Cardiac fibroblast (primary cell): ENCODE measurements at places on chromosomes 3 and 15.

GRCh38 chr3:134860141-134860540 is 65.1 kb downstream of the EPHB1 start:
- DNase-seq: no peak

GRCh38 chr15:76347482-76348055 is 11.0 kb downstream of the ISL2 start:
- DNase-seq: no peak

GRCh38 chr3:45611628-45612081 is 17.1 kb downstream of the LIMD1 start:
- no peak for DNase-seq

DNA sequence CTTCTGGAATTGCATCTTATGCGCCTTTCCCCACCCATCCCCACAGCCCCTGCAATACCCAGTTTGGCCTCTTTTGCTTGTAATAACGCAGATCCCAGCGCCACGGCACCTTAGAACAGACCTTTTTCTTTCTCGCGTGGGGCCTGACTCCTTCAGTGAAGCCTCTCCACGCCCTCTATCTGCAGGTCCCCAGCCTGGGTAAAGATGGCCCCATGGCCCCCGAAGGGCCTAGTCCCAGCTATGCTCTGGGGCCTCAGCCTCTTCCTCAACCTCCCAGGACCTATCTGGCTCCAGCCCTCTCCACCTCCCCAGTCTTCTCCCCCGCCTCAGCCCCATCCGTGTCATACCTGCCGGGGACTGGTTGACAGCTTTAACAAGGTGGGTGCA is 594 bp downstream of the CRELD1 start:
- DNase-seq: no peak

GRCh38 chr3:190092250-190092649 is 28.4 kb downstream of the P3H2 start:
- peak; percentile 76 for DNase-seq

DNA sequence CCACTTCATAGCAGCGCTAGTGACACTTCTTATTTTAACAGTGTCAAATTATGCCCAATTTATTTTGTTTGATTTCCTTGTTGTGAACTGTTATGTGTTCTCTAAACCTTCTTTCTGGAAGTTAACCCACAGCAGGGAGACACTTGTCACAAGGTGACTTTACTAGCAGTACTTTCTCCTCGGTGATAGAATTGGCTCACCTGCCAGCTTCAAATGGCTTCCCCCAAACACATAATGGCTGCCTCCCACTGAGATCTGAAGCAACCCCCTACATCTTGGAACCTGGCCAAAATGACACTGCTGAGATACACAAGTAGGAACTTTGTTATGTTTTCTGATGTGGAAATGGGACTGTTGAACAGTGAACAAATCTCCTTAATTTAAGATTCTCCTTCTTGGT is 238.8 kb upstream of the DPH6 start:
- peak; percentile 6 for DNase-seq

DNA sequence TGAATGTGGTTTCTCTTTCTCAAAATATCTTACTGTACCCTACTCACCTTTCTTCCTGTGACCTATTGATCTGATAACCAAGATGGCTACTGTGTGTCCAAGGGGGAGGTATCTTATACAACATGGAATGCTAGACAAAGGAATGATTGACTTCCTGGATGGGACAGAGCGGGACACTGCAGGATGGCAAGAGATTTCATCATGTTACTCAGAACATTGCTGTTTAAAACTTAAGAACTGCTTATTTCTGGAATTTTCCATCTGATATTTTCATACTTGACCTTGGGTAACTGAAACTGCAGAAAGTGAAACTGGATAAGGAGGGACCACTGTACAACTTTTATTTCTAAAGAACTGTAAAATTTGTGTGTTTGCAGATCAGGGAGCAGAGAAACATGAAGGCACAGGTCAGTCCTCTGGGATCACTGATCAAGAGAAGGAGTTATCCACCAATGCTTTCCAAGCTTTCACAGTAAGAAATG is 18.5 kb downstream of the CNOT10 start:
- DNase-seq: peak; percentile 18

DNA sequence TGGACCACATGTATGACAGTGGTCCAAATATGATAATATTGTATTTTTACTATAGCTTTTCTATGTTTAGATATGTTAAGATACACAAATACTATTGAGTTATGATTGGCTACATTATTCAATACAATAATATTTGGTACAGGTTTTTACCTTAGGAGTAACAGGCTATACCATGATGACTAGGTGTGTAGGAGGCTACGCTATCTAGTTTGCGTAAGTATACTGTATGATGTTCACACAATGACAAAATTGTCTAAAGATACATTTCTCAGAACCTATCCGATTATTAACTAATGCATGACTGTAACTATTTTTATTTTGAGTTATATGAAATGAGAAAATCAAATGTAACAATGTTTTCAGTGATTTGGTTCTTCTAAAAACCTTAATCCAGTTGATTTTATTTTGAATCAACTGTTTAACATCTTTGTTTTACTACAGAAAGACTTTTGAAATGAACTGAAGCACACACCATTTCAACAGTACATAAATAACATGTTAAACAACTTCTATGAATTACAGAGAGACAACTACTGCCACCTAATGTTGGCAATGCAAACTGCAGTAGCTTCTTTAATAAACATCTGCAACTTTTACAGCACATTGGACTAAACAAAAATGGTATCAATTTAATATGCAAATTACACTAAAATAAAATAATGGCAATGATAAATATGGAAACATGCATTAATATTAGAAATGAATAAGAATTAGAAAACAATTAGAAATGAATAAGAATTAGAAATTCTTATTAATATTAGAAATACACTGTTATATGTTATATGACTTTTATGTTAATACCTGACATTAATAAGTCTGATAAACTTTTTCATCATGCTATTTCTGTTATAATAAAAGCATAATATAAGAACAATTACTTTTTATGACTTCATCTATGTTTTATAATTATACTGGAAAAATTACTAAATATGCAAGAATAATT is 255.7 kb downstream of the MBNL1 start:
- DNase-seq: peak; percentile 77

- no peak for DNase-seq
Observed at GRCh38 chr3:167739190-167739810, 3.8 kb downstream of the SERPINI1 start.

- DNase-seq: peak; percentile 83
Observed at GRCh38 chr3:42148982-42149432, 57.9 kb downstream of the TRAK1 start.

GRCh38 chr3:33636125-33636850 is 81.8 kb downstream of the CLASP2 start:
- DNase-seq: peak; percentile 86

DNA sequence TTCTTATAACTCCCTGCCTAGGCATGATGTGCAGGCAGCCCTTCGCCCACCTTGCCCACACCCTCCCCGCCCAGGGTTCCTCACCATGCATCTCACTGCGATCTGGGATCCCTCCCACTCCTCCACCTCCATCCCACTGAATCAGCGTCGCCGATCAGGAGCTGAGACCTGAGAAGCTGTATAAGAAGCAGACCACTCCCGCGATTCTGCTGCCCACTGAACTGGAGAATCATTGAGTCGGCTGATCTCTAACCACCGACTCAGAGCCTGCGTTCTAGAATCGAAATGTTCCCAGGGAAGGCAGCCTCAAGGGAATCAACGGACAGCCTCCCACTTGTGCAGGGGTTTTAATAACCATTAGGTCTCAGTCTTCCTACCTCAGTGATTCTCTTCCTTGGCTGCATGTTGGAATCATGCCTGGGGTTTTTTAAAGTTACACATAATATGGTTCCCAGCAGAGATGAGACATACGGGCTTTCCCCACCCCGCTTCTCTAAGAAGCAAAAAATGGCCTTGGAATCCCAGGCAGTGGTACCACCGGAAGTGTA is 60.2 kb downstream of the TMEM44 start:
- peak; percentile 73 for DNase-seq

DNA sequence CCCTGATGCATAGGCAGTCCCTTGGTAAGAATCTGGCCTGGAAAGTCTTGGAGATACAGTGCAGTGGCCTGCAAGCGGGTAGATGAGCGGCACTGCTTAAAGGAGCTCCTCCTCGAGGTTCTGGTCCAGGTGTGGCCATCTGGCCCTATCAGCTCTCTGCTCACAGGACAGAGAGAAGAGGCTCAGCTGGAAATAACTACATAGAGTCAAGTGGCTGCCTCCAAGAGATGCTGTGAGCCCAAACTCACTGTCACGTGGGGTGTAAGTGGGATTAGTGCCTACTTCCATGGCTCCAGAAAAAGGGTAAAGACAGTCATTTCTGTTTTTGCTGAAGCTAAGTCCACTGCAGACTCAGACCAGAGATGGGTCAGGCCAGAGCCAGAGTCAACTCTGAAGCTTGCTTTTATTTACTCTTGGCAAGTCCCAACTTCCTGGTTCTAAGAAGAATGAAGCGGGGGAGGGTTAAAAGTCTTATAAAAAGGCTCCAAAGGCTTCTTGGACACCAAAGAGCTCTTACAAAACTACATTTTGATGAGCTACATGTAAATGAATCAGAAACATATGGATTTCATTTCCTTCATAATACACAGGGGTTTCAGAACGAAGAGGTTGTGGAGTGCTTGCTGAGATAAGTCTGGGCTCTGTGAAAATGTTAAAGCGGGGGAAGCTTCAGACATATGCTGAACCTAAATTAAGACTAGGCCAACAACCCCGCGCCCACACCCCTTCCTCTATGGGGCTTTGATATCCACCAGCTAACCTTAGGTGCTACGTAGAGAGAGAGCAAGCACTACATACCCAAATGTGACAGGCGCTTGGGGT is 77.1 kb downstream of the PDZRN3 start:
- DNase-seq: peak; percentile 93

DNA sequence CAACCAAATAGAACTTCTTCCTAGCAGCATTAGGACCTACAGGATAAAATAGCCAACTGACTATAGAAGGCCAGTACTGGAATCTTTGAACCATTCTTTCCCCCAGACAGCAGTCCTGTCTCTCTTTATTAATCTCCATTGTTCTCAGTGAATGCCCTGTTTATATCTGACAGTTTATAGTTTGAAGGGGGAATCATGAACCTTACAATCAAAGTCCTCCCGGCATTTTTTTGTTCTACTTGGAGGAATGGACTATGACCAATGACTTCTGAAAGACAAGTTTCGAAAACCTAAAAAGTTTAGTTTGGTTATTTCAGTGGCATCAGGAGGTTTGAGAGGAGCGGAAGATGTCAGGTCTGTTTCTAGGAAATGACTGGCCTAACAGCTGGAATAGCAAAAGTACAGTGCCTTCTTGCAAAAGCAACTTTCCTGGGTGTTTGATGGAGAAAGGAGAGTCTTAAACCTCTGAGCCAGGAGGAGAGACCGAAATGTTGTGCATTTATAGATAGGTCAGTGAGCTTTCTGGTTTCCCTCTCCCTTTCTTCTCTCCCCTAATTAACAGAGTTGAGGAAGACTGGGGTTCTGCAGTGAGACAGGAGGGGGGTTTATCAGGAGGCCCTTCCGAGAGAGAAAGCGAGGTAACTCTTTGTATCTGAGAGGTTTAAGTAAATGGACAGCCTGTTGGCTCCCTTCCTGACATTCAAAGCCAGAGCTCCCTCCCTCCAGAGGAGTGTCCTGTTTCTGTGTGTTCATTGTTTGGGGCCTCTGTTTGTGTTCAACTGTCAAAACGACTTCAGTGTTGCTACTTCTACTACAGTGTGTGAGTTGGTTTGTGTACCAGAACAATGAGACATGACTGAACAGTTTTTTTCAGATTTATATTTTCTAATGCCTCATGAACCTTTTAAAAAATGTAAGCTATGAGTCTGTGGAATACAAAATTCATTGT is 383.0 kb upstream of the RARB start:
- no peak for DNase-seq

DNA sequence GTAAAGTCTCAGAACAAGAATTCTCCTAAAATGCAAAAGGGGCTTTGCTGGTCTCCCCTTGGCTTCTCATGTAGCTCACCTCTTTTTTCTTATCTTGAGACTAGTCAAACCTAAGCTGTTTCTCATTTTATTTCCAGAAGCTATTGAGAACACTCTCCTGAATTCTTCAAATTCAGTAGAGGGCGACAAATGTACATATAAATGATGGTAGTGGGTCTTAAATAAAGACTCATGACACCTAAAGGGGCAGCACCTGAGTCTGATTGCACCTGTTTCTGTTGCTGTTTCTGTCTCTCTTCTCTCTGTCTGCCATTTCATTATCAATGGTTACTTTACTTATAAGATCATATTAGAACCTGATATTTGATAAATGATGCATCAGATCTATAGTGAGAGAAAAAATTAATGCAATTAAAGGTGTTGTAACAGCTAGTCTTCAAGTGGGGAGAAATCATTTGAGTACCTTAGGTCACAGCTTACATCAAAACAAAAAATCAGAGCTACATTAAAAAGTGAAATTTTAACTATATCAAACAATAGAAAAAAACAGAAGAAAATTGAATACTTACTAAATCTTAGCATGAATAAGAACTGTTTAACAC is 7.0 kb downstream of the ADIPOQ start:
- peak; percentile 66 for DNase-seq
